ENCODE measurements at places on chromosomes 1 and 21. TPM values are rescaled to one million over a fixed set of nuclear protein-coding genes. Genes with fewer than 3 reads are reported as not detected.

CDK18 gene
- total RNA-seq = 0.72 TPM

RHD gene
- not detected for total RNA-seq

TTC34 gene
- 0.29 TPM for total RNA-seq

OR2T2 gene
- total RNA-seq = not detected

KPRP gene
- not detected for total RNA-seq

OR2W3 gene
- total RNA-seq = 1.1 TPM

NRIP1 gene
- total RNA-seq = 32.1 TPM

ASPM gene
- 5.1 TPM for total RNA-seq

MANEAL gene
- 0.36 TPM for total RNA-seq

ERICH3 gene
- total RNA-seq = not detected

GPX7 gene
- 74.0 TPM for total RNA-seq

IFI44L gene
- 28.3 TPM for total RNA-seq

HHIPL2 gene
- 0.88 TPM for total RNA-seq

PTPRC gene
- total RNA-seq = under 0.01 TPM

TDRD5 gene
- not detected for total RNA-seq

TRIM46 gene
- total RNA-seq = 3.3 TPM

CFAP45 gene
- total RNA-seq = 0.29 TPM

GPATCH2 gene
- 26.2 TPM for total RNA-seq

OR4F29 gene
- total RNA-seq = under 0.01 TPM

THRAP3 gene
- 137 TPM for total RNA-seq

OR2T33 gene
- total RNA-seq = not detected

FMO2 gene
- total RNA-seq = 2.7 TPM

SH3D21 gene
- total RNA-seq = 1.8 TPM

CD101 gene
- under 0.01 TPM for total RNA-seq

CTTNBP2NL gene
- 32.2 TPM for total RNA-seq

TFF3 gene
- not detected for total RNA-seq

VASH2 gene
- 2.1 TPM for total RNA-seq

FCMR gene
- 0.29 TPM for total RNA-seq

OLIG2 gene
- not detected for total RNA-seq

AMY1C gene
- total RNA-seq = not detected

C1orf87 gene
- not detected for total RNA-seq

HSD11B1 gene
- total RNA-seq = 1.8 TPM

LCK gene
- total RNA-seq = 0.29 TPM

NENF gene
- total RNA-seq = 33.7 TPM

EFNA3 gene
- 2.1 TPM for total RNA-seq

TCHH gene
- total RNA-seq = not detected

HFM1 gene
- total RNA-seq = 0.36 TPM

TEDDM1 gene
- total RNA-seq = not detected

C1orf210 gene
- total RNA-seq = not detected

CYP4A11 gene
- not detected for total RNA-seq

RGS13 gene
- not detected for total RNA-seq

RNU1-4 gene
- under 0.01 TPM for total RNA-seq

KIF17 gene
- total RNA-seq = 0.36 TPM

TMEM240 gene
- total RNA-seq = 2.7 TPM

HS2ST1 gene
- total RNA-seq = 20.3 TPM

ERG gene
- 0.29 TPM for total RNA-seq

TXNIP gene
- total RNA-seq = 529 TPM

PEX11B gene
- total RNA-seq = 18.9 TPM

H3-3A gene
- total RNA-seq = 166 TPM

OR6K3 gene
- total RNA-seq = not detected

IGSF8 gene
- 19.9 TPM for total RNA-seq

FGR gene
- 0.36 TPM for total RNA-seq

KLHDC9 gene
- 1.5 TPM for total RNA-seq

CELA3B gene
- not detected for total RNA-seq

GJC2 gene
- 0.88 TPM for total RNA-seq
